ENCODE measurements at places on chromosomes 16 and 17.

DNA sequence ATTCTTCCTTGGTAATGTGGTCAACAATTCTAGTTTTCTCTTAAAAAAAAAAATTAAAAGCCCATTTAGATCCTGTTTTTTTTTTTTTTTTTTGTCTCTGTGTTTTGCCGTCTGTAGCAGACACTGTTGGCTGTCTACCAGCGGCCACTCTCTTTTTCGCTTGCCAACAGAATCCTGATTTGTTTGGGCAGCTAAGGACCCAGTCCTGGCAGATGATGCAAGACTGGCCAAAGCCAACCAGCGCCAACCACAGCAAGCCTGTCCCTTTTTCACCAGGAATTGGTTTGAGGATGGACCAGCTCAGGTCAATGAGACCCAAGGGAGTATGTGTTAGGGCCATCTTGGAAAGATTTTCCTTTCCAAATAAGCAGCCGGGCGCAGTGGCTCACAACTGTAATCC lies 28.2 kb downstream of the ST3GAL2 start:
- DNase-seq, result no peak

DNA sequence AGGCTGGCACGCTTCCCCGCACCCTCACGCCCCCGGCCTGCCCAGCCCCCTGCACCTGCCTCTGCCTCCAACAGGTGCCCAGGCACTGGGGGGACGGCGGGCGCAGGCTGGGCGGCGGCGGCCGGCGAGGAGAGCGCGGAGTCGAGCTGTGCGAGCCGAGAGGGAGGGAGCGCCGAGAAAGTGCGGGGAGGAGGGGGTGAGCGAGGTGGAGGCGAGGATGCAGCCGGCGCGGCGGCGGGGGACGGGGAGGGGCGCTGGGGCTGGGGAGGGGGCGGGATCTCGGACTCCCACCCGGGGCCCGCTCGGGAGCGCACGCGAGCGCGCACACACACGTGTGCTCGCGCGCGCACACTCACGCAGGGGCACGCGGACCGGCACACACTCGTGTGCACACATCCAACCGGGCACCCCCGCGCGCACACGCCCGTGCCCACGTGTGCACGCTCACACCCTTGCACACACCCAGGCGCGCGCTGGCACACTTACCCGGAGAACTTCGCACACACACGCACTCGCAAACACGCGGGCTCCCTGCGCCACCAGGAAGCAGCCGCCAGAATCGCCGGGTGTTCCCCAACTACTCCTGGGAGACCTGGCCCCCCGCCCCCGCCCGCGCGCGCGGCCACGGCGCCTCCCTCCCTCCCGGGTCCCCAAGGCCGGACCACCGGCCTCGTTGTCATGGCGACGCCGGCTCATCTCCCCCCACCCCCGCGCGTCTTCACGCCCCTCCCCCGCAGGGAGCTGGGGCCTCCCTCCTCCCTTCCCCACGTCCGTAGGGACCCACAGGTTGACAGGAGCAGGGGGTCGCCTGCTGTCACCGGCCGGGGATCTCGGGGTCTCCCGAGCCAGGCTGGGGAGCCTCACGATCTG lies at the start of gene DOC2A:
TSS of gene DOC2A (minus strand) at position 184 of the 870 bp plus-strand sequence. CDS start 805 bp downstream, outside the sequence.
- DNase-seq, result no peak

- DNase-seq, result no peak
These were observed 26.8 kb downstream of the PRKCB start for GRCh38 chr16:23862556-23862955.

GRCh38 chr17:283911-284675 lies 68.5 kb downstream of the RPH3AL start:
- DNase-seq, result no peak

DNA sequence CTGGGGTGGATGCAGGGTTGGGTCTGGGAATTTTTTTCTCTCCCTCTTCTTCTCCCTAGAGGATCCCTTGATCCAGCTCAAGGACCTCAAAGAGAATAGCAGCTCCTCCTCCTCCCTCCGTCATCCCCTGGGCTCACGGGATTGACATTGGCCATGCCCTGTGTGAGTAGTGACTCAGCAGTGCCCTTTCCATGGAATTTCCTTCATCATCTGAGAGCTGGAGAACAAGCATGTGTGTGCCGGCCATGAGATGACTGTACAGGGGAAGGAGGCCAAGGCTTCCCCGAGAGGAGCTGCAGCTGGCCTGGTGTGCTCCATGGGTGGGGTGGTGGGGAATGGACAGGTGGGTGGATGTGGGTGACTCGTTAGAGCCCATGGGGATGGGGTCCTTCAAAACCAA lies 8.9 kb upstream of the WSCD1 start:
- DNase-seq, result no peak

DNA sequence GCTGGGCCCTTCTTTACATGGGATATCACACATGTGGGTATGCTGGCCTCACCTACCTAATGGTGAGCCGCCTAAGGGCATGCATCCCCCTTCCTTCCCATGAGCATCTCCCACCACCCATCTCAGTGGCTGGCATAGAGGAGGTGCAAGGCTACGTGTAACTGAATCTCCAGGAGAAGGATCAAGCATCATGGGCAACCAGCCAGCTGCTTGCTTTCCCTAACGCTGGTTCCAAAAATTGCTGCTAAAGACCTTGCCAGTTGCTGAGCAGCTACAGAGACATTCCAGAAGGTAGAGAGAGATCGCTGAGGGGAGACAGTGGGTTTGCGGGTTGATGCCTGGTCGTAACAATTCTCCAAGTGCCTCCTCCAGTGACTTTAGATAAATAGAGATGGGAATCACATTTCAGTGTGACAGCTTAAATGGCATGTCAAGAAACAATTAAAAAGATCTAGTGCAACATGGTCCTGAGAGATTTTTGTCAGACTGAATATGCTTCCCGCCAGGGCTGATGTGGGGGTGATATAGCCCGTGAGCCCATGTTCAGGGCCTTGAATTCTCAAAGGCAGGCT lies 378.4 kb upstream of the CDH5 start:
- DNase-seq, result no peak

DNA sequence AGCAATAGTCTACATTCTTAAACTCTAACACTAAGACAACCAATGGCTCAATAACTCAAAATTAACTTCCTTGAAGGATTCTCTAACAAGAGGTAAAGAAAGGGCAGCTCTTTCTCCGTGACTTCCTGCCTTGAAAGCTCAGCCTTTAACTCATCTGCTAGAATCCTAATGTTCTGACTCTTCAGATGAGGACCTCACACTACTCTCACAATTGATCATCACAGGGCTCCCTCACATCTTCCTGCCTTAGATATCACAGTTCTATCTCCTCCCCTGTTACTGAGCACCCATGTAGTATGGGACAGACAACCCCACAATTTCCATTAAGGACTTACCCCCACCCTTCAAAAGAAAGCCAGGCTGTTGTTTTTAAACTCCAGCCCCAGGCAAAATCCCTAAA lies 33.5 kb downstream of the SMURF2 start:
- DNase-seq, result no peak

DNA sequence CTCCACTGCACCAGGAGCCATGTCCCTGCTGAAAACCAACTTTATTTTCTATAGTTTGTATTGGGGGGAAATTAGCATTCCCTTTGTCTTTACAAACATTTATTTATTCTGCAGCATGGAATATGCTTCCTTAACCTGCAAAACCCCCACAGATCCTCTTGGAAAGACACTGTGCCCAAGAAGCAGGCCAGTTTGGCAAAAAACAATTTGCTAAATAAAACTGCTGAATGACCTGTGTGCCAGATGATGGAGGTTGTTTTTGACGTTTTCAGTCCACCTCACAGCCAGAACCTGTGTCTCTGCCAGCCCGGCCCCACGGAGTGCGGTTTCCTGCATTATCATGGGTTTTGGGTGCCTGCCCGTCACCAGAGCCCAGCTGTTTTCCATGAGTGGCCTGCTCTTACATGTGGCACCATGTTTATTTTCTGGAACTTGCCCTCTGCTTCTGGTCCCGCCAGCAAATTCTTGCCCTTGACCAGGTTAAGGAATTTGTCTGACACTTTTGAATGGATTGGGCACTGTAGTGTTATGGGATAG lies 26.4 kb downstream of the ORC6 start:
- DNase-seq, result no peak

DNA sequence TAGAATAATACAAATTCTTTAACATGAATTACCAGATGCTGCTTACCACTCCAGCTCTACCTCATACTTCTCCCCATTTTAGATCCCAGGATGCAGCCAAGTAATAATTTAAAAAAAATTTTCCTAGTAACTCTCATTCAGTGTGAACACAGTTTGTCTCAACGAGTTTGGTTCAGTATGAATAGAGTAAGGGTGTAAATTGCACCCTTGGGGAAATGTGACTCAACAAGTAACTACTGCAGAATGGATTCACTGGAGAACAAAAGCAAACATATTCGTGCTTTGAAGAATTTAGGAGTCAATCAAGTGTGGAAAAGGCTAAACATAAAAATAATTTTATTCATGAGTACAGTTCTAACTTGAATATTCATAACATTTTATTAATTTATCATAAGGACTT lies 23.0 kb downstream of the KCNJ16 start:
- no peak for DNase-seq

- no peak for DNase-seq
These were observed 7.1 kb downstream of the GRN start for GRCh38 chr17:44351961-44352827.

DNA sequence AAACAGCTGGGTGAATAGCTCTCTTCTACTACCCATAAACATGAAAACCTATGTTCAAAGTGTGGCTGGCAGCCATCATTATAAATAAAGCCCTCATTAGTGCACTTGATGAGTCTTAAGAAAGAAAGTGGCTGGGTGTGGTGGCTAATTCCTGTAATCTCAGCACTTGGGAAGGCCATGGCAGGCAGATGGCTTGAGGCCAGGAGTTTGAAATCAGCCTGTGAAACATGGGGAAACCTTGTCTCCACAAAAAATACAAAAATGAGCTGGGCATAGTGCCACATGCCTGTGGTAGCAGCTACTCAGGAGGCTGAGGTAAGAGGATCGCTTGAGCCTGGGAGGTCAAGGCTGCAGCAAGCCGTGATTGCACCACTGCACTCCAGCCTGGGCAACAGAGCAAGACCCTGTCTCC lies 28.3 kb upstream of the APPBP2 start:
- DNase-seq, result no peak

GRCh38 chr17:79214459-79214858 lies 139.8 kb downstream of the ENGASE start:
- no peak for DNase-seq

DNA sequence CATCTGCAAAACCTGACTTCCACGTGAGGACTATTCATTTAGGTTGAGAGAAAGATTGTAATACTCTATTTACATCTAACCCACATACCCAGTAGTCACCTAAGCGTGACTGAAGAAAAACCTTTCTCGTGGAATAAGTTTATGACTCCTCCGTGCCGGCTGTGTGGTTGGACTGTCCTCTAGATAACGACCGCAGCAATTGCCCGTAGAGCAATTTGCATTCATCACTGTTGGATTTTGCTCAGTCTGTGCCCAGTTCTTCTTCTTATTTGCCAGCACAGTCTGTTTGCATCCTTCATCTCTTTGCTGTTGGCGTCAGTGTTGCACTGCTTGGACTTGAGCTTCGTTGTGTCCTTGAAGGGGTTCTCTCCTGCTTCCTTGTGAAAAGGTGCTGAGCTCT lies 131.3 kb downstream of the CYB561 start:
- DNase-seq, result peak; percentile 42

GRCh38 chr17:6498356-6498755 lies 54.1 kb downstream of the PIMREG start:
- DNase-seq, result no peak
